ENCODE measurements at places on chromosomes 12 and 14.

DNA sequence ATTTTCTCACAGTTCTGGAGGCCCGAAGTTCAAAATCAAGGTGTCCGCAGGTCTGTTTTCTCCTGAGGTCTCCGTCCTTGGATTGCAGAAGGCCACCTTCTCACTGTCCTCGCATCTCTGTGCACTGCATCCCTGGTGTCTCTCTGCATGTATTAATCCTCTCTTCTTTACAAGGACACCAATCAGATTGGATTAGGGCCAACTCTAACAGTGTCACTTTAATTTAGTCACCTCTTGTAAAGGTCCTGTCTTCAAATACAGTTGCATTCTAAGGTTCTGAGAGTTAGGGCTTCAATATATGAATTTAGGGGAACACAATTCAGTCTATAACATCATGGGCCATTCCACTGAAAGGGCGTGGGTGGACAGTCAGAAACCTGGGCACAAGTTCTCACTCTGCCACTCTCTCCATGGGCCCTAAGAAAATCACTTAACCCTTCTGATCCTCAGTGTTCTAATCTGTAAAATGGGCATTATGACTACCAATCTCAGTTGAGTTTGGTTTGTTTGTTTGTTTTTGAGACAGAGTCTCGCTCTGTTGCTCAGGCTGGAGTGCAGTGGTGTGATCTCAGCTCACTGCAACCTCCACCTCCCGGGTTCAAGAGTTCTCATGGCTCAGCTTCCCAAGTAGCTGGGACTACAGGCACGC is 41.6 kb upstream of the FGD4 start:
- DNase-seq, result no peak

GRCh38 chr14:100138082-100138787 is 21.2 kb downstream of the DEGS2 start:
- no peak for DNase-seq

DNA sequence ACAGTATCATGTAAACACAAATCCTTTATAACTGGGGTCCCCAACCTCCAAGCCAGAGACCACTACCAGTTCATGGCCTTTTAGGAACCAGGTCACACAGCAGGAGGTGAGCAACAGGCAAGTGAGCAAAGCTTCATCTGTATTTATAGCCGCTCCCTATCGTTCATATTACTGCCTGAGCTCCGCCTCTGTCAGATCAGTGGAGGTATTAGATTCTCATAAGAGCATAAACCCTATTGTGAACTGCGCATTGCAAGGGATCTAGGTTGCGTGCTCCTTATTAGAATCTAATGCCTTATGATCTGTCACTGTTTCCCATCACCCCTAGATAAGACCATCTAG is 49.9 kb downstream of the LRP6 start:
- no peak for DNase-seq

- DNase-seq, result no peak
Measured at GRCh38 chr12:19624491-19624890, 185.2 kb downstream of the AEBP2 start.

DNA sequence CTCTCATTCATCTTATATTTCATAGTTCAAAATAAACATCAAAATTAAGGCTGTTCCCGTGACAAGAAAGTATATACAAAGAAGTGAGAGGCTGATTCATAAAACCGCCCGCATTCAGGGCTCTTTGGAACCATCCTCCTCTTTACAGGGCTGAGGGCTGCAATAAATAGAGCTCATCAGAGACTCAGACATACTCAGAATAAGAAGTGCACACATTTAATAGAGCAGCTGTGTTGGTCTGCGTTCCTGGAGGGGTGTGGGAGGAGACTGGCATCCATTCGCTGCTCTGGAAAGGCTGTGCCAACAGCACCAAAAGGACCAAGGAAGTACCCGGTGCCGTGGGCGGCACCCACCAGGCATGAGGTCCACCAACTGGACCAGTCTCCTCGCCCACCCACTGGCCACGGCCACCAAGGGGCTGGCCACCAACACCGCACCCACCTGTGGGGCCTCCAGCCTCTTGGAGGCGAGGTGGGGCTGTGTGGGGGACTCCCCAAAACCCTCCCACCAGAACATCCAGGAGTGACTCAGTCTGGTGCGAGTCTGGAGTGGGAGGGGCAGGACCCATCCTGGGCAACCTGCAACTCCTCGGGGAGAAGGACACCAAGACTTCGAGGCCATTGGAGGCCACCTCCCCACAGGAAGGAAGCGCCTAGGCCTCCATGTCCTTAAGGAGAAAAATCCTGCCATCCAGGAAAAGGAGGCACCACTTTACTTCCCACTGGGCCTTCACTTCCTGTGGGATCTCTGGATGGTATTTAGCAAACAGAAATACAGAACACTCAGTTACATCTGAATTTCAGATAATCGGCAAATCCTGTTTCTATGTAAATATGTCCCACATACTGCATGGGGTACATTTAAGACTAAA is 32.7 kb downstream of the VCPKMT start:
- no peak for DNase-seq

DNA sequence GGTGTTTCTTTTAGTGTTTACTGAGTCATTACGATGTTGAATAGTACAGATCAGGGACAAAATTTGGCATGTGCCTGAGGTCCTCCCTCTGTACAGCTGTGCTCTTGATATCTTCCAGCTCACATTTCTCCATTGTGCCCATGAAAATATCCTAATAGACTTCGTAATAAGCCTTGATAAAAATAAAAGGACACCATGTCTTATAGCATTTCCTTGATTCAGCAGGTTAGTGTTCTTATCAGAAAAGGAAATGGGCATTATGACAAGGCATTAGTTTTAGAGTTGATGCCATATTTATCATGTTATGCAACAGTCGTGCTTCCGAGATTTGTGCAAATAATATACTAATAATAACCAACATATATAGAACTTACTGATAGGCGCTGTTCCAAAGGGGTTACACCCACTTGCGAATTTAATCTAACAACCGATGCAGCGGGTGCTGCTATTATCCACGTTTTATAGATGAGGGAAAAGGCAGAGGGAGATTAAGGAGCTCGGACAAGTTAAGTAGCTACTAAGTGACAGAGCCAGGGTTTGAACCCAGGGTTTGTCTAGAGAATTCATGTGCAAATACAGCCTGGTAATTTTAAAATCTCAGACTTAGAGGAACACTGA is 15.1 kb upstream of the WNK1 start:
- no peak for DNase-seq

DNA sequence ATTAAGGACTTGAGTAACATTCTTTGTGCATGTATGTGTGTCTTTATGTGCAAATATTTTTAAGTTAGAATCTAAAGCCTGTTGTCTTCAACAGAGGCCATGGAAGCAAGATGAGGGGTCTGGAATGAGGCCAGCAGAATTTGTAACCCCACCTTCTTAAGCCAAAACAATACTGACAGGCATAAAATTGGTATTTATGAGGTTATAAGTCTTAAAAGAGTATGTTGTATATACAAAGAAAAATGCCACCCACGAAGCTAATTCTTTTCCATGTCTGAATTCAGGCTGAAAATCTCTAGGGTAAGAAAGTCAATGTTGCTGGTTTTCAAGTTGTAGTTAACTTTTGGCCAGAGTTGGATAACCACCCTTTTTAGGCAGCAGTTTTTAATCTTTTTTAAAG is 86.2 kb upstream of the TMTC1 start:
- DNase-seq, result no peak

Measured in Kasumi-1 (cell line).